Stimulated activated CD8-positive, alpha-beta memory T cell treated with anti-CD3 and anti-CD28 coated beads, Interleukin-4, amount 100 ng/mL, for 24 hours (primary cell): ENCODE measurements at places on chromosomes 3 and 15.

DNA sequence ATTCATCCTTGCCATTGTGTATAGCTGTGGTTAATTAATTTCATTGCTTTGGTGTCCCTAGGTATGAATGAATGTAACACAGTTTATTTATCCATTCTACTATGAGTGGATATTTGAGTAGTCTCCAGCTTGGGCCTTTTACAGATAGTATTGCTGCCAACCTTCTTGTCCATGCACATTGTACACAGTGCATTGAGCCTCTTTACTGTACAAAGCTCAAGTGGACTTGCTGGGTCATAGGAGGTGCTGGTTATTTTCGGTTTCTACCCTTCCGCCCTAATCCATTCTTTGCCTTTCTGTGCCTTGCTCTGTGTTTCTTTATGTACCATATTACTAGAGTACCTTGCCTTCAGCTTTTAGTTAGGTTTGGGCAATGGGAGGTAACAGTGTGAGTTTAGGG is 60.7 kb downstream of the DUT start:
- DNase-seq, result no peak

DNA sequence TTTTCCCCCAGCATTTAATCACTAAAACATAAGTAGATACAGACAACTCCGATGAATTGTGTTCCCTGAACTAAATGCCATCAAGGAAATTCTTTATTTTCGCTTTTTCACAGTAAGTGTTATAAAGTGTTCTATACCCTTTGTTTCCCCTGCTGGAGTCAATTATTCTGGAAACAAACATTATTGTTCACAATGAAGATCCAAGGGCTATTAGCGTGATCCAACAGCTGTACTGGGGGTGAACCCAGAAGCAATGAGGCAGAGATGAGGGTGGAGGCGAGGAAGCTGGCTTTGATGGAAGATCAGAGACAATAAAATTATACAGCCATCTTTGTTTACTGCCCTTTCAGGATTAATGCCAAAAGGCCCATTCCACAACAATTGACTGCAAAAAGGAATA is 250.3 kb upstream of the IGF1R start:
- no peak for DNase-seq

- no peak for DNase-seq
Observed at GRCh38 chr15:77723756-77724155, 91.0 kb upstream of the LINGO1 start.

DNA sequence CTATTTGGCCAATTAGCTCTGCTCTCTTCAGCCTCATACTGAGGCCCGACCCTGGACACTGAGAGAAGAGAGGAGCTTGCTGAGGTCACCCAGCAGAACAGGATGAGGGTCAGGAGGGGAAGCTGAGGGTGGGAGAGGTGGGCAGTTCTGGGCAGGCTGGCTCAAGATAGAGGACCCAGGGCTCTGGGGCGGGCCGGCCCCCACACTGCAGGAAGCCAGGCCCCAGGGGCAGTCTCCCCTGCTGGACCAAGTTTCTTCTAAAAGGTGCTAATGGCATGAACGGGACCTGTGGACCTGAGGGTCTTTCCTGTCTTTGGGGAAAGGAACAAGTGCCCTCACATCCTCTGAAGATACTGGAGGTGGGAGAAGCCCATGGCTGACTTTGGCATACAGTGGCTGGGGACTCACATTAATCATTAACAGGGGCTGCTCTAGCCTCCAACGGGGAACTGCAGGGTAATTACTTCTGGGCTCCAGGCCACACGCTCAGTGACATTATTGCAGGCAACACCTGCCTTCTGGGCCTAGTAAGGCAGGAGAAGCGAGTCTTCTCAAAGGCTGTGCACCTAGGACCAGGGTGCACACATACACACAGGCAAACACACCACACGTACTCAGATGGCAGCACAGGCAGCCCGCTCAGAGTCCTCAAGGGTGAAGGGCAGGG is 10.6 kb downstream of the HCN4 start:
- DNase-seq, result no peak

DNA sequence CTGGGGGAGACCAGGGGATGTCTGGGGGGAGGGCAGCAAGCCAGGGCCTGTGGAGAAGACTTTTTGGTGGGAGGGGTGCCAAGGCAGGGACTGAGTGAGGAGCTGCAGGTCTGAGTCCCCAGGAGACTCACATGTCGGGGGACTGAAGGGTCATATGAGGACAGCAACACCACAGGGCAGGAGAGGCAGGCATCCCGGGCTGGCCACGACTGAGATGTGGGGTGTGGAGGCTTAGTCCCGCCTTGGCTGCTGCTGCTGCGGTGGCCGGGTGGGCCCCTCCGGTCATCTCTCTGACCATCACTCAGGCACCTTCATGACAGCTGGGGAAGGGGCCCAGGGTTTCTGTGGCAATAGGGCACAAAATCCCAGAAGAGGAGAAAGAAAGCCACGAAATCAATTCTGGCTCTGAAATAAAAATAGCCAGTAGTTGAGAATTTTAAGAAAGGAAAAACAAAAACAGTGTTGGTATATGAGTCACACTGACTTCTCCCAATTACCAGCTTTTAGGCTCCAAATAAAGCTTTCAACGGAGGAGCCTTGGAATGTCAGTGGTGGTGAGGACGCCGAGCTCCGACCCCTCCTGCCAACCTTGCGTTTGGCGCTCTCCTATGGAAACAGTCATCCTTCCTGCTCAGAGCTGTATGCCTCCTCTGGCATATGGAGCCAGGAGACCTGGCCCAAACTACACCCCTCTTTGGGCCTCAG is 52.9 kb upstream of the ITGA11 start:
- no peak for DNase-seq

DNA sequence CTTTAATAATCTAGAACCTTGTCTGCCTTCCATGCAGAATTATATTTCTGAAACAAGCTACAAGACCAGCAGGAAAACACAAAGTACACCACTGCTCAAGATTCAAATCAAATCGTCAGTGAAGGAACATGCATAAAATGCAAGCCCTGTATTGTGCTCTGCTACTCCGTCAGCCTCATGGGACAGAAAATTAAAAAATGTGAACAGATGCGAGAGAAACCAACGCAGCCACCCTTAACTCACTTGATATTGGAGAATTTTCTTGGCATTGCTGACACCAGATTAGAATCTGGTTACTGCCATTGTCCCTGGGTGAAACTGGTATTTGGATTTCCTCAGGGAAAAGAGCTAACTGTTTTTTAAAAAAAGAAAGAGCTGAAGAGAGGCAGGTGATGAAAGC is 23.6 kb downstream of the ANXA2 start:
- no peak for DNase-seq

DNA sequence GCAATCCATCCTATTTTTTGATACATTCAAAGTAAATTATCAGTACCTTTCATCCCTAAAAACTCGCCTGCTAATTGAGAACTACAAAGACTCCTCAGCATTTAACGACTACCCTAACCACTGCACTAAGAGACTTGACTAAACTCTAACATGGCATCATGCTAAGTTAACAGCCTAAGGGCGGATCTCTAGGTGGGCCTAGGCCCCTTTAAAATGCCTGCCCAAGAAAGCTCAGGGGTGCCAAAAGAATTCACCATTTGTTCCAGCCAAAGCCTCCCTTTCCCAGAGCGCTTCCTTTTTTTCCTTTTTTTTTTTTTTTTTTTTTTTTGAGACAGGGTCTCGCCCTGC is 568 bp upstream of the NEK4 start:
- no peak for DNase-seq

- DNase-seq, result no peak
Observed at GRCh38 chr15:39094116-39094515, 486.8 kb upstream of the THBS1 start.

DNA sequence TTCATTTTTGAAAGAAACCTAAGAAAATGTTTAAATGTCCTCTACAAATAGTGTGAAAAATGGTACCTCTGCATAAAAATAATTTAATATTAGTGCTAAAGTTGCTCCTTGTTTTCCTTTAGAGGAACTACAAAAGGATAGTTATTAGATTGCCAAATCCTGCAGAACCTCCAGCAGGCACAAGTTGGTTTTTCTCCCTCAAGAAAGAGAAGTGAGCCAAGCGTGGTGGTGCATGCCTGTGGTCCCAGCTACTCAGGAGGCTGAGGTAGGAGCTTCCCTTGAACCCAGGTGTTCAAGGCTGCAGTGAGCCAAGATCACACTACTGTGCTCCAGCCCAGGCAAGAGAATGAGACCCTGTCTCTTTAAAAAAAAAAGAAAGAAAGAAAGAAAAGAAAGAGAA is 85.1 kb upstream of the TSEN2 start:
- DNase-seq, result no peak

- DNase-seq, result no peak
Observed at GRCh38 chr3:184366619-184367289, 5.2 kb downstream of the POLR2H start.

GRCh38 chr15:50224606-50225005 is 40.9 kb downstream of the HDC start:
- no peak for DNase-seq

- DNase-seq, result no peak
Observed at GRCh38 chr3:40850861-40851260, 326.1 kb downstream of the ZNF621 start.

DNA sequence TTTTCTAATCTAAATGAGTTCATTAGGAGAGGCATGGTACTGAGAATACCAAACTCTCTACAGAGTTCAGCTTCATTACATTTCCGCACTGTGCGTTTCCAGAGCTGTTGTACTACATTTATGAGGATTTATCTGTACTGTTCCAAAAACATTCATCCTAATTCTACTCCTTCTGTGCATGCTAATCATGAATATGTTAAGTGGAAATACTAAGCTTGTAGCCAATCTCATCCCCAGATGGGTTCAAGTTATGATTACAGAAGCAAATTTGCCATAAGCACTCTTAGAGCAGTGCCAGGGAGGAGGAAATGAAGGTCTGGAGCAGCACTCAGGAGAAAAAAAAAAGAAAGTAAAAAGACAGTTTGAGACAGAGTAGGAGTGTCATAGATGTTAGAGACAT is 544.3 kb downstream of the GBE1 start:
- DNase-seq, result no peak

GRCh38 chr3:31343075-31343474 is 189.7 kb upstream of the STT3B start:
- DNase-seq, result no peak

DNA sequence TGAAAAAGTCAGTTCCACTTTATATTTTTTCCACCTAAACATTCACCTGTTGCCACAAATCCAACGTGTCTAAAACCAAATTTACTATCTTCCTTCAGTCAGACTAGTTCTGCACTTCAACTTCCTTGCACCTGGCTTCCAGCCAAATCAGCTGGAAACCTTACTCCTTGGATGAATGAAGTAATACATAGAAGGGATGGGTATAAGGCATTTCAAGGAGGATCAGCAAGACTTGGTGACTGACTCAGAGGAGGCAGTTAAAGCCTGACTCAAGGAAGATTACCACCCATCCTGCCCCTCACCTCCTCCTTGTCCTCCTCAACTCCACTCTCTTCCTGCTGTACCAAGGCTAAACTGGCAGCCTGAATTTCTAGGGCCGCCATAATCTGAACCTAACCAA is 37.1 kb downstream of the QTRT2 start:
- no peak for DNase-seq

DNA sequence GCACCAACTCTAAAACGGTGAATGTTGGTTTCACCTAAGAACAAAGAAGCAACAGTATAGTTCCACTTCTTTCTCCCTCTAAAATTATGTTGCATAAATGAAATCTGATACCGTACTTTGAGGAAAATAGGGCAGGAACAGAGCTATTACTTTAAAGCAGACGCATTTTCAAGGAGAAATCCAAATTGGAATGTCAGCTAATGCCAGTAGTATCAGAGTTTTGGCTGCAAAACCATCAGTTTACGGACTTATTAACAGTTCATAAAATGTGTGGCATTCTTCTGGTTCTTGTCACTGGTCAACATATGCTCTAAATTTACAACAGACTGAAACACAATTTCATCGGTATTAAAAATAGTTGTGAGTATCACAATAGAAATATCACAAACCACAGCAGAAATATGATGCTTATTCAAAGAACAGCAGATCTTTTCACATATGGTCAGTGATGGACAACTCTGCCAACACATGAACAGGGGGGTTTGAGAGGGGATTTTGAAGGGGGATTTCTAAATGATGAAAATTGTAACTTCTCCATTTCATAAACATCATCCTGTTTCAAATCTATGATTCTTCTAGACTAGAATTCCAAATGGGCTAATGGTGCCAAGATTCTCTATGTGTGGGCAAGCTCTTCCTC is 38.7 kb upstream of the ROBO2 start:
- no peak for DNase-seq

DNA sequence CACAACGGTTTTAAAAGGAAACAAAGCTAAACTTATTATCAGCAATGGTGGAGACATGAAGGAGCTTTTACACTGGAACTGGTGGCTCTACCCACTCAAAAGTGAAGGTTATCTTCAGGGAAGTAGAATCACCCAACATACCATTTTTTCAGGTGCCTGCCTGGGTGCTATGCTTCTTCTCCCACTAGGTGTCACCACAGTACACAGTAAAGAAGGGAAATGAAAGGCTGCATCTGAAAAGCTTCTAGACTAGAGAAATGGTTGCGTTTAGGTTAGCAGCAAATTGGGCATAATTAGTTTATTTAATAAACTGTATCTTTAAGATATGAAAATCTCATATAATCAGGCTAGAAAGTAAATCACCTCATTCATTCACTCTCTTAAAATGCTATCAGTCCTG is 47.0 kb upstream of the SELENOK start:
- DNase-seq, result no peak

- DNase-seq, result no peak
Observed at GRCh38 chr15:40428185-40428584, 12.6 kb upstream of the BAHD1 start.

- DNase-seq, result no peak
Observed at GRCh38 chr3:71308836-71309235, 274.7 kb downstream of the FOXP1 start.

DNA sequence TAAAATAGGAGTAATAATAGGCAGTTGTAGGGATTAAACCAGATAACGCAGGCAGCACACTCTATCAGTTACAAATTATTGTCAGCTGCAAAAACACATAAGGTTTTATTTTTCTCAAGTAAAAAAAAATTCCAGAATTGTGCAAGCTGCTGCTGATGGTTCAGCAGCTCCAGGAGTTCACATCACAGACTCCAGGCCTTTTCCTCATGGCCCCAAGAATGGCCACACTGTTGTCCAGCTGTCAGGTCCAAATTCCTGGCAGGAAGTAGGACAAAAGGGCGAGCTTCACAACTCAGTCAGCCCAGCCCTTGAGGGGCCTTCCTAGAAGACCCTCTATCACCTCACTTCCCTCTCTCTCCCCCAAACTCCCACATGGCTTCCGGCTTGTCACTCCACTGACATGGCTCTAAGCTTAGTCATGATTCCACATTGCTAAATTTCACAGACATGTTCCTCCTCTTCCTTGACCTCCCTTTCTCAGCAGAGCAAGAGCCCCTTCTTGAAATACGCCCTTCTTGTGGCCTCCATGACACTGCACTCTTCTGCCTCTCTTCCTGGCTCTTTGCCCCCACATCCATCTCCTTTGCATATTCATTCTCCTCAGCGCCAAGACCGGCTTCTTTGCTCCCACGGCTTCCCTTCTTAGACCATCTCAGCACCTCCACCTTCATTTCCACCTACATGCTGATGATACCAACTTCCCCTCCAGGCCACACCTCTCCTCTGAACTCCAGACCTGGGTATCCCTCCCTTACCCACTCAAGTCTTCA is 27.4 kb upstream of the FAM174B start:
- DNase-seq, result no peak
